Activated CD4-positive, alpha-beta T cell treated with anti-CD3 and anti-CD28 coated beads, Interleukin-2, Interleukin-6, amounts not matched to agents 100 ng/mL and 50 ng/mL, durations not matched to agents 16 hours and 8 hours (primary cell): ENCODE measurements at places on chromosomes 5 and 9.

- no peak for DNase-seq
These were observed 138.0 kb downstream of the TMEM232 start for GRCh38 chr5:110588286-110588980.

DNA sequence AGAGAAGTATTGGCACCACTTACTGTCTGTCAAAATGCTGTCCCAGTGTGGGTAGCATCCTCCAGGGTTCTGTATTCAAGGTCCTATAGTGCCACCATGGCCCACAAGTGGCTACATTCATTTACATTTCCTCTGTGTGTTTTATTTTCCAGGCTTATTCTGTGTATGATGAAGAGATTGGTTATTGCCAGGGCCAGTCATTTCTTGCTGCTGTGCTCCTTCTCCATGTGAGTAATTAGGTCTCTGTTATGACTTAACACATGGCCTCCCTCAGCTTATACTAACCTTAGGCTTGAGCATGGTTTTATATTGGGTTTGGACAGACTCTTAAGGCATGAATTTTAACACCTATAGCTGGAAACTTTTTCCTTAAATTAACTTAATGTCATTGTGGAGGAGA is 36.7 kb downstream of the GPR21 start:
- DNase-seq, result peak; percentile 51

- no peak for DNase-seq
These were observed 38.7 kb downstream of the SCAMP1 start for GRCh38 chr5:78399116-78399515.

GRCh38 chr5:147057051-147057450 is 177.8 kb upstream of the STK32A start:
- DNase-seq, result no peak

- DNase-seq, result no peak
These were observed 8.1 kb upstream of the ROR2 start for GRCh38 chr9:91958174-91958573.

GRCh38 chr5:58786711-58787303 is 203.9 kb downstream of the RAB3C start:
- no peak for DNase-seq

DNA sequence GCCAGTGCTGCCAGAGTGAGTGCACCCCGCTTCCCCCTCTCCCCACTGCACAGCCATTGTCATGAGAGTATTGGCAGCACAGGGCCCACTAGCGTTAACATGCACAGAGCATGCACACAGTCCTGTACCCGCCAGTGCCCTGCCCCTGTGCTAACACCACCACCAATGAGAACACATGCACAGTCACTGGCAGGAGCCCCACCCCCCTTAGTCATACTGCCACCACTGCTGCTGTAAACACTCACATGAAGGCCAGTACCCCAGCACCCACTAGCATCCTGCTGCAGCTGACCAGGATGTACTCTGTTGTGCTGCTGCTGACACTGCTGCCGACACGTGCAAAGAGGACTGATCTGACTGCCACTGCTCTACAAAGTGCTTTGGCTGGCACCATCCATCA is 19.5 kb upstream of the RANBP6 start:
- DNase-seq, result peak; percentile 23

- no peak for DNase-seq
These were observed 34.8 kb downstream of the SECISBP2 start for GRCh38 chr9:89352874-89353649.

GRCh38 chr5:122906768-122907167 is 61.4 kb downstream of the SNX24 start:
- no peak for DNase-seq

DNA sequence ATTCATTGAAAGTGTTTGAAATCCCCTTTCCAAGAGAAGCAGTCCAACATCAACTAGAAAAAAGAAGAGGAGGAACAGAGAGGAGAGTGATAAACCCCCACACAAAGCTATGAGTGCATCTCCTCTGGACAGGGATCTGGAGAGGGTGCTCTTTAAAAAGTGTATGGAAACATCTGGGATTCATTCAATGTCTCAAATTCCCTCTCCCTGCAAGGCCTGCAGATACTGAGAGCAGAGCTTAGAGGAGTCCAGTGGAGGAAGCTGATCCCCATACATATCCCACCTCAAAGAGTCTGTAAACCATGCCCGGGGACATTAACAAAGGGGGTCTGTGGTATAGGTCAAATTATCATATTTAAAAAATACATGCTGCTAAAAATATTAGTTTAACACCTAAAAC is 2.2 kb downstream of the SPOCK1 start:
- DNase-seq, result no peak

GRCh38 chr9:15389173-15389572 is 33.5 kb upstream of the SNAPC3 start:
- DNase-seq, result no peak

- DNase-seq, result no peak
These were observed 218.2 kb upstream of the PRDM9 start for GRCh38 chr5:23289162-23289561.

- DNase-seq, result no peak
These were observed 126.7 kb downstream of the GRIA1 start for GRCh38 chr5:153617190-153617589.

GRCh38 chr5:124733329-124733650 is 13.1 kb downstream of the ZNF608 start:
- no peak for DNase-seq
